Activated T-helper 1 cell treated with anti-CD3 and anti-CD28 coated beads, Interleukin-12 subunit alpha, Interleukin-12 subunit beta, Interleukin-2, Interleukin-4 antibody, amounts not matched to agents 30 ng/mL and 10 ng/mL and 1 ng/mL, durations not matched to agents 14 hours and 24 hours and 36 hours (primary cell): ENCODE measurements at places on chromosomes 1 and 21. TPM values are rescaled to one million over a fixed set of nuclear protein-coding genes. Genes with fewer than 3 reads are reported as not detected.

- DNase-seq: no peak
- no peaks in the 10 kb centered on the region for H3K36me3 ChIP-seq
- no peak overlapping the region for H3K4me3 ChIP-seq
These were observed 168.3 kb upstream of the DUSP10 start for GRCh38 chr1:221910222-221910621.

- no peak for DNase-seq
- H3K4me1 ChIP-seq: no peaks in the 10 kb centered on the region
- H3K27ac ChIP-seq: no peak overlapping the region
These were observed 45.7 kb downstream of the PSMG1 start for GRCh38 chr21:39137248-39138178.

- DNase-seq: no peak
- no peaks in the 10 kb centered on the region for H3K27me3 ChIP-seq
- no peak overlapping the region for H3K27ac ChIP-seq
- no peaks in the 10 kb centered on the region for H3K4me1 ChIP-seq
- no peaks in the 10 kb centered on the region for H3K36me3 ChIP-seq
- no peak overlapping the region for H3K4me3 ChIP-seq
These were observed 446.8 kb downstream of the USP25 start for GRCh38 chr21:16176570-16176969.

DNA sequence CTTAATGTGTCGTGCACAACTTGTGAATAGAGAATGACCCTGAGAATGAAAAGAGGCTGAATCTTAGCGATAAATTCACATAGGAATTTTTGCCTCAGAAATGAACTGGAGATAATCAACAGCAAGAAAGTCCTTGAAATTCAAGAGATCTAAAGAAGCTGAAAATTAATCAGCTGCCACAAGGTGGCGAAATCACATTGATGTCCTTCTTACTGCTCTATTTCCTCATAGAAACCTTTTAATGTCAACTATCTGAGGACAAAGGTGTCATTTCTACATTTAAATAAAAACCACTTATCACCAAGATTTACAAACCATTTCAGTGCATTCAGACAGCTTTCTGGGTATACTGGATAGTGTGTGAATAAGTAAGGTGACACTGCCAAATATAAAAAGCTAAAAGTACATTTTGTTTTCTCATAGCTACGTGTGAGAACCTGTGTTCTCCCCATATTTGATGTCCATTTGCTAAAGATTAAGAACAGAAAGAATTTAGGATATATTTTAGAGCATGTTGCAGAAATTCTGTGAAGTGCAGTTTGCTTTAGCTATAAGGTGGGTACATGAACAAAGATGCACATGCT is 485.3 kb upstream of the PTBP2 start:
- H3K4me1 ChIP-seq: no peaks in the 10 kb centered on the region
- DNase-seq: no peak
- H3K27me3 ChIP-seq: no peaks in the 10 kb centered on the region

DNA sequence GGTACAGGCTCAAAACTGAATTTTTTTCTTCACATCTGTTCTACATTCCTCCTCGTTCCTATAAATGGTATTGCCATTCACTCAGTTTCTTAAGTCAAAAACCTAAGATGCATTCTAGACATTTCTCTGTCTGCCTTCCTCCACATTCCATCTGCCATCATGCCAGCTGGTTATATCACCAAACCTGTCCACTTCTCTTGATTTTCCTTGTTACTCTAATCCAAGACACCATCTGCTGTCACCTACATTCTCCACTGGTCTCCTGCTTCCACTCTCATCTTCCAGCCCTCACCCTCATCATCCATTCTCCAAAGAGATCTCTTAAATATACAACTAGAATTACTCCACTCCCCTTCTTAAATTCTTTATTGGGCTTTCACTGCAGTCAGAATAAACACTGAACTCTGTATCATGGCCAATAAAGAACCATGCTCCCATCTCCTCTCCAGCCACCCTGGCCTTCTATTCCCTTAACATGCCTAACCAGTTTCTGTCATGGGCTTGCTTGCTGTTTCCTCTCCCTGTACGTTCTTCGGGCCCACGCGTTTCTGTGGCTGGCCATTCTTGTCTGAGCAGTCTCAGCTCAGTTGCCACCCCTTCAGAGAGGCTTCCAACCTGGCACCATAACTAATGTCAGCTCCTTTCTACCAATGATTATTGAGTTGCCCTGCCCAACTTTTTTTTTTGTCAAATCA is 278.3 kb downstream of the ST6GALNAC3 start:
- no peak overlapping the region for H3K4me3 ChIP-seq
- H3K36me3 ChIP-seq: no peaks in the 10 kb centered on the region
- no peaks in the 10 kb centered on the region for H3K4me1 ChIP-seq
- H3K27me3 ChIP-seq: peaks cover 4% of the 10 kb centered on the region
- no peak overlapping the region for H3K27ac ChIP-seq
- DNase-seq: no peak

- H3K36me3 ChIP-seq: peaks cover 22% of the 10 kb centered on the region
- DNase-seq: no peak
- H3K4me3 ChIP-seq: no peak overlapping the region
- H3K27me3 ChIP-seq: no peaks in the 10 kb centered on the region
These were observed 48.3 kb upstream of the DPH5 start for GRCh38 chr1:101073836-101074235.

GRCh38 chr1:198443365-198444233 is 96.9 kb downstream of the ATP6V1G3 start:
- no peak for DNase-seq
- no peaks in the 10 kb centered on the region for H3K4me1 ChIP-seq
- H3K4me3 ChIP-seq: no peak overlapping the region
- H3K27ac ChIP-seq: no peak overlapping the region
- H3K27me3 ChIP-seq: peaks cover 3% of the 10 kb centered on the region

DNA sequence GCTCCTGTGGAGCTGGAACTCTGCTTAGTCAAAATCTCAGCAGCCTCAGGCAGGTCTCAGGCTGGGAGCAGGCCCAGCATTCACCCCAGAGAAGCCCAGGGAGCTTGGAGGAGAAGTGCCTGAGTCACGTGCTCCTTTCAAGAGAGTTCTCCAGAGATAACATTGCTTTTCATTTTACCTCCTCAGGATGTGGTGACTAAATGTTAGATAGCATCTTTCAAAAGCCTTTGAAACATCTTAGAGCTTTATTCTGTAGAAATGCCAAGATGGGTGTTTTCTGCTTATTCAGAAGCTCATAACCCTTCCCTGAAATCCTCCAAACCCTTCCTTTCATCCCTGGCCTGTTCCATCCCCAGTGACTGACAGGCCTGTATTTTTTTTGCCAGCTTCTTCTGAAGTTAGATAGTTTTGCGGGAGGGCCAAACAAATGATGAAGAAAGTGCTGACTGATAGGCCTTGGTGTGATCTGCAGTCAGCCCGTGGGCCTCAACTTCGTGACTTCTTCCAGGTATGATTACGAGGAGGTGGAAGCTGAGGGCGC is 58.0 kb downstream of the PGM1 start:
- DNase-seq: peak; percentile 26
- H3K4me1 ChIP-seq: peaks cover 32% of the 10 kb centered on the region
- peaks cover 57% of the 10 kb centered on the region for H3K36me3 ChIP-seq
- peak overlapping the region; percentile 94 for H3K27ac ChIP-seq

RGS7 gene
- not detected in 2 replicates for total RNA-seq

MYCL gene
- total RNA-seq: 0.56 and 0.62 TPM in 2 replicates
